ENCODE measurements at places on chromosomes 1 and 21. TPM values are rescaled to one million over a fixed set of nuclear protein-coding genes. Genes with fewer than 3 reads are reported as not detected.

DNA sequence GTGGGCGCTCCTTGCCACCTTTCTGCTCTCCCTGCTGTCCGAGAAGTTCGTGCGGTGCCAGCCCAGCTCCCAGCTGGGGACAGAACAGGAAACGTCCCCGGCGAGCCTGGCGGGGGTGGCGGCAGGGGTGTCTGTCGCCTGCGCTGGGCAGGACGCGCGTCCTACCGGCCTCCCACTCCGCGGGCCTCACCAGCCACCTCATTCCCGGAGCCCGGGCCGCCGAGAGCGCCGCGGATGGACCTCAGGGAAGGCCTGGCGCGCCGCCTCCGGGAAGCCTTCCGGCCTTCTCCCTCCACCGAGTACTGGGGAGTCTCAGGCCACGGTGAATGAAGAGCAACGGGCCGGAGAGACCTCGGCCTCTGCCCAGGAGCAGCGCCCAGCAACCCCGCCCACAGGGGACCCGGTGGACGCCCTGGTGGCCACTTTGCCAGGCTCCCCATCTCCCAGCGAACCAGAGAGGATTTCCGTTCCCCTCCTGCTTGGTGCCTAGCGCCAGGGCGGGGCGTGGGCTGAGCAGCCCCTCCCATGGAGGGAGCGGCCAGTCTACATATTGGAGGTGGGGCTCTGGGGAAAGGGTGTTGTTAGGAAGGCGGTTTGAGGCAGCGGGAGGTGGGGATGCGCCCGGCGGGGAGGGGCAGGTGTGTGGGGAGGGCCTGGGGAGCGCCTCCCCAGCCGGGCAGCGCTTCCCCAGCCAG is 9.5 kb upstream of the TNFRSF14 start:
- DNase-seq, result peak; percentile 94

DNA sequence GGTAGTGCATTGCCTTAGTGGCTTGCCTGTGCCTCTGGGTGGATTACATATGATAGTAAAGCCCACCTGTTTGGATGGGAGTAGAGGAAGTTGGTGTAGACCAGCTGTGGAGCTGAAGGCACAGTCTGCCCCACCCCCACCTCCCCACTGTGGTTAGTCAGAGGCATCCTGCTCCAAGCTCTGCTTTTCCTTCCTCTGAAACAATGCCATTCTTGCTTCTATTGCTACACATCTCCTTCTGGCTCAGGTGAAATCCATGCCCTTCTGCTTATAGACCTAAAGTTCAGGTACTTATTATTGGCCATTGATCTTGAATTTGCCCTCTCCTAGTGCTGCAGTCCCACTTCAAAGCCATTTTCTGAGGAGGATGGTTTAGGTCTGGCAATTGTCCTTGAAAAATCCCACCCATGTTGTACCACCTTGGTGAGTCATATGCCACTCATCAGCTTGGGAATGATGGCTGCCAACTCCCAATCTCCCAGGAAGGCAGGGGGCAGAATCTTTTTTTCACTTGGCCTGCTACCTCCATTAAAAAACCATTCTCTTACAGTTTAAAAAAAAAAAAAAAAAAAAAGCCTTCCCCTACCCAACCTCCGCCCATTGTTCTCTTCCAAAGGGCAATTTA is 6.7 kb upstream of the TXLNA start:
- peak; percentile 49 for DNase-seq

The SLFNL1 gene
- not detected for total RNA-seq

GRCh38 chr1:18945401-18945849 is 11.1 kb downstream of the IFFO2 start:
- DNase-seq, result peak; percentile 62

- DNase-seq, result no peak
Observed at GRCh38 chr1:67051196-67051595, 2.8 kb downstream of the SLC35D1 start.

DNA sequence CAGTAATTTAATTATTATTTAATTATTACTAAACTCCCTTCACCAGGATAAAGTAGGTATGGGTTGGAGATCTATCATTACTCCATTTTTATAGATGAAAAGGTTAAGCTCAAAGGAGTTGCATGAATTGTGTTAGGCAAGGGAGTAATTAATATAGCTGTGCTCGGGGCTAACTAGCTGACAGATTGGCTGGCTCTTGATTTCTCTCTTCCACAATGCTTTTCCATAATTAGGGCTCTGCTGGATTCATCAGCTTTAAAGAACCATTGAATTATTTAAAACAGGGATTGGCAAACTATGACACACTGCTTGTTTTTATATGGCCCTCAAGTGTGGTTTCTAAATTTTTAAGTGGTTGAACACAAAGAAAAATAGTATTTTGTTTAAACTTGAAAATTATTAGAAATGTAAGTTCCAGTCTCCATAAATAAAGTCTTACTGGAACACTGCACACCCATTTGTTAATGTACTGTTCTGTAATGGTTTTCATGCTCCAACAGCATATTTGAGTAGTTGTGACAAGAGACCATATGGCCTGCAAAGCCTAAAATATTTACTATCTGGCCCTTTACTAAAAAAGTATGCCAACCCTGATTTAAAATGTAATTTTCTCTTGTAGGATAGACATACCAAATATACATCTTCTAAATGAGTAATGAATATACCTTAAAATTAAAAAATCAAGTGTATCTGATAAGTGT is 76.4 kb downstream of the GDAP2 start:
- DNase-seq, result no peak

The PCNX2 gene
- 15.0 TPM for total RNA-seq
